NCI-H1694 treated with DMSO at 0.1 percent for 48 hours (cell line): ENCODE measurements at places on chromosomes 7 and 10.

- no peak for DNase-seq
Measured at GRCh38 chr7:47402941-47403866, 178.7 kb downstream of the TNS3 start.

DNA sequence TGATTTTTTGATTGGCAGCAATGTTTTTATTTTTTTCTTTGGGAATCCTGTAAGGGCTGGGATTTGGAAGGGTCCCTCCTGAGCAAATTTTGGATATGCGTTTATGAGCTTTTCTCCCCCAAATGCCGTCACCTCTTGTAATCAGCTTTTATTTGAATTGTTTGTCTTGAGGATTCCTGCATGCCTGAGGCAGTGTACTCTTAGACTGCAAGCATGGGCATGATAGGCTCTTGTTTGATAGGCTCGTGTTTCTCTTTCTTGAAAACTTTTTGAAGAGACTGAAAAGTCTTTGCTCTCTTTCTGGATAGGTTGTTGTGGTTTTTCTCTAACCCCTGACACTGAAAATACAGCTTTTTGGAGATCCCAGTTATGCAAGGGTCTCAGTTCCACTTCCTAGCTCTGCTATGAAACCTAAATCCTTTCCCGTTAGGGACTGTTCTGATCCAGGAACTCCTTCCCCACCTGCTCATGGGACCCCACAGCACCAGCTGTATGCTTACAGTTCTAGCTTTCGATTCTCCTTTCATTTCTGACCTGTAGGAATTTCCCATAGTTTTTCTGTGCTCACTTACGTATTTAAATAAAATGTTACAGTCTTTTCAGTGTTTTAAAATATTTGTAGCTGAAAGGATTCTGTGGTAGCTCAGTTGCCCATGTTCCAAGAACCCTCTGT, 17.2 kb downstream of the TSPAN13 start:
- no peak for DNase-seq

- no peak for DNase-seq
Measured at GRCh38 chr10:123575105-123575504, 91.0 kb upstream of the GPR26 start.

DNA sequence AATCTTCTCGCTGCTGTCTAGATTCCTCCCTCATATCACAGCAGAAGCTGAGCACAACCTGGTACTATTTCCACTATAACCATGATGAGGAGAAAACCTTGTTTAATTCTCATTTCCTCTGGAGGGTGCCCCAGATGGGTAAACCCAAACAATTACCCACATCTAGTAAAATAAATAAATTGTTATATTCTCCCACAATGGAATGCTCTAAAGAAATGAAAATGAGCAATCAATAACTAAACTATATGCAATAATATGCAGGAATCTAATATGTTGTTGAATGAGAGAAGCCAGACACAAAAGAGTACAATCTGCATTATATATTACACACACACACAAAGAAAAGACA, 37.0 kb downstream of the SGMS1 start:
- DNase-seq: no peak

DNA sequence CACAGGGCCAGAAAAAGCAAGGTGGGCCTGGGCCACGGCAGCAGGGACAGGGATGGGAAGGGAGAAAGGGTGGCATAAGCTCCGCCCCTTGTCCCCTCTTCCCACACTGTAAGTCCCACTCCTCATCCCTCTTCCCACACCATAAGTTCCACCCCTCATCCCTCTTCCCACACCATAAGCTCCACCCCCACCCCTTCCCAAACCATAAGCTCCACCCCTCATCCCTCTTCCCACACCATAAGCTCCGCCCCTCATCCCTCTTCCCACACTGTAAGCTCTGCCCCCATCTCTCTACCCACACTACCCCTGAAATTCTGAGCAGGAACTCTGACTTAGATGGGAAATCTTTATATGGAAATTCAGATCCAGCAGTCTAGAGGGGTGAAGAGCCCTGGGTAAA, 55.7 kb downstream of the HSPA12A start:
- DNase-seq: no peak

- no peak for DNase-seq
Measured at GRCh38 chr10:100468978-100469377, 6.2 kb downstream of the WNT8B start.

DNA sequence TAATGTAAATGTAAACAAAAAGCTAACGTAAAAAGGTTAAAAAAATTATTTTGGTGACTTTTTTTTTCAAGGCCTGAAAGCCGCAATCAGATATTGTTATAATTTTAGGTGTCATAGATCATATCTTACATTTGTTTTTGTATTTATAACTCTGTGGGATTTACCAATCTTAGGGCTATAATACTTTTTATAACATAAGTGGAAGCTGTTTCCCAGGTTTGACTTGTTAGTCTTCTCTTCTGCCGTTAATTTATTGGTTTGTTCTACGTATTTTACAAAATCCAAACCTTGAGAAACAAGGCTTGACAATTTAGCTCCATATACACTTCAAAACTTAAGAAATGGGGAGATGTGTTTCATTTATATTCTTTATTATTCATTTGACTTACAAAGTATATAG, 119.4 kb downstream of the EVX1 start:
- no peak for DNase-seq

DNA sequence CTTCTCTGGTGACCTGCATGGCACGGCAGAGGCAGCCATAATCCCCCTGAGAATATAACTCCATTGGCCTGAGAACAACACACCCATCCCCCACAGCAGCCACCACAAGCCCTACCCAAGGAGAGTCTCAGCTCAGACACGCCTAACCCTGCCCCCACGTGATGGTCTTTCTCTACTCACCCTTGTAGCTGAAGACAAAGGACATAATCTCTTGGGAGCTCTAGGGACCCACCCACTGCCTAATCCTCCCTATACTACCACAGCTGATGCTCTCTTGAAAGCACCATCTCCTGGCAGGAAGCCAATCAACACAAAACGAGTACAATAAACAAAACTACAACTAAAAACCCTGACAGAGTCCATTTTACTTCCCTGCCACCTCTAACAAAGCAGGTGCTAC, 30.7 kb upstream of the HPSE2 start:
- DNase-seq: no peak

DNA sequence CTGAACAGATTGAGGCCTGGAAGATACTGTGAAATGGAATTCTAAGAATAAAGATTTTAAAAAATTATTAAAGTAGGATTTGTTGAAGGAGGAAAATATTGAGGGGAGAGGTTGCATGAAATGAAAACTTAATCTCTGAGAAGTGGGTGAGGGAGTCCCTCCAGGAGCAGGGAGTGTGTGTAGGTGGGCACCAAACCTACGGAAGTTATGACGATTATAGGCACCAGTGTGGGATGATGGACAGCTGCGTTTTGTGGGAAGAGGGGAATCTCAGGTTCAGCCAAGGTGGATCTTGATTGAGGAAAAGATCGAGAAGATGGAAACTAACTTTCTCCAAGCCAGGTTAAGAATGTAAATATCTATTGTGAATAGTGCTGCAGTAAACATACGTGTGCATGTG, 246.4 kb downstream of the CCDC3 start:
- no peak for DNase-seq

DNA sequence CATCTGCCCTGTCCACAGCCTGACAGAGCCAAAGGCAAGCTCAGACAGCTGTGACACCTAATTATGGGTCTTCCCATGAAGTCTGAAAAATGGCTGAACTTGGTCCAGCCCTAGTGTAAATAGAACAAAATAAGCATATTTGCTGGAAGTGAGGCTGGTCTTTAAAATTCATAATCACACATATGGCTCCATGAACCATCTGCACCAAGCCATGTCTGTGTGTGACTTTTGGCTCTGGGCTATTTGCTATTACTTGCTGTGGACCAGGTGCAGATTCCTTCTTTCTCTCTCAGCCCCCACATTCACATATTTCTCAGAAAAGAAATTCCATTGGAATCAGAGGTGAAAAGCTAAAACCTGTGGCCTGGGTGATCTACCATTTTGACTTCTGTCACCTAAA, 175.9 kb downstream of the PDE1C start:
- no peak for DNase-seq

DNA sequence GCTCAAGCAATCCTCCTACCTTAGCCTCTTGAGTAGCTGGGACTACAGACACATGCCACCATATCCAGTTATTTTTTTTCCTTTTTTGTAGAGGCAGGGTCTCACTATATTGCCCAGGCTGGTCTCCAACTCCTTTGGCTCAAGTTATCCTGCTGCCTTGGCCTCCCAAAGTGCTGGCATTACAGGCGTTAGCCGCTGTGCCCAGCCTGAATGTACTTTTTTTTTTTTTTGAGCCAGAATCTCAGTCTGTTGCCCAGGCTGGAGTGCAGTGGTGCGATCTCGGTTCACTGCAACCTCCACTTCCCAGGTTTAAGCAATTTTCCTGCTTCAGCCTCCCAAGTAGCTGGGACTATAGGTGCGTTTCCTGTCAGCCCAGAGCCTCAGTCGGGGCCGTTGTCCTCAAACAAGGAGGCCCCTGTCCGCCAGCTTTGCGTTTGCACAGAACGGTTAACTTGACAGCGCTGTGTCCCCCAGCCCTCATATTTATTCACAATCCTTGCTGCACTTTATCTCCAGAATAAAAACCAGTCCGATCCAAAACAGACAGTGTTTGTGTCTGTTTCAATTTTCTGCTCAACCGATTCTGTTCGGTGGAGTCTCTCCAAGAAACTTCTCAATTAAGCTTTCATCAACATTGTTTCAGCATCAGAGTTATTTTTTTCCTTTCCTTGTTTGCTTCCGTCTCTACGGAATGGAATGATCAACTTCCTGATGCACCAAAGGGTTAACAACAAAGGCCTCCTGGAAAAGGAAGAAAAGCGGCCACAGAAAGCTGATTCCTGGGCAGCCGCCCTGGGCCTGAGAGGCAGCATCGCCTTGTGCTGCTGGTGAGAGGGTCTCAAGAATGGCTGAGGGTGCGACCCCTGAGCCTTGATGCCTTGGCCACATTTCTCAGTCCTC, 64.5 kb downstream of the PDIA4 start:
- DNase-seq: no peak

- no peak for DNase-seq
Measured at GRCh38 chr10:95431900-95432342, 129.2 kb downstream of the SORBS1 start.

DNA sequence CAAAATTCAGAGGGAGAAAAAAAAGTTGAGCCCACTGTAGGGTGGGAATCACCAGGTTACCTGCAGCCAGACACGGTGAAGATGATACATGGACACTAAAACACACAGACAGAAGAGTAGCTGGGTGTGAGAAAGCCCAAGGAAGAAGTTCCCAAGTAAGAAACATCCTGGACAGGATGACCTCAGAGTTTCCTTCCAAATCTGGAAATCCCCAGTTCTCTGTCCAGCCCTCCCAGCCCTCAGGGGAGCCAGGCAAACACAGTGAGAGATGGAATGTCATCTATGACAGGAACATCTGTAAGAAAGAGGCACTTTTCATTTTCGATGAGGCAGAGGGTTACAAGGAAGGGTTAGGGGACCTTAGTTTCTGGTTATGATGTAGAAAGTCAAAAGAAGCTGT, 125.1 kb upstream of the LYZL1 start:
- no peak for DNase-seq

DNA sequence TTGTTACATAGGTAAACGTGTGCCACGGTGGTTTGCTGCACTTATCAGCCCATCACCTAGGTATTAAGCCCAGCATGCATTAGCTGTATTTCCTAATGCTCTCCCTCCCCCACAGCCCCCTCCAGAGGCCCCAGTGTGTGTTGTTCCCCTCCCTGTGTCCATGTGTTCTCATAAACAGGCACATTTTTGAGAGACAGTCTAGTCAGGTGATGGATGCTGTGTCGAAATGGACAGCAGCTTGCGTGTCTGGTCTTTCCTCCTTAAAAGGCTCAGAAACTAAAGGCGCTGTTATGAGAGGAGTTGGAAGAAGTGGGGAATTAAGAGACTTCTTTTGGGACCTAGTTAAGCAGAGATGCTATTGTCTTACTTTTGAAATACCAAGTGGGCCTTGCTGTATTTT, 296.0 kb downstream of the BBS9 start:
- no peak for DNase-seq

DNA sequence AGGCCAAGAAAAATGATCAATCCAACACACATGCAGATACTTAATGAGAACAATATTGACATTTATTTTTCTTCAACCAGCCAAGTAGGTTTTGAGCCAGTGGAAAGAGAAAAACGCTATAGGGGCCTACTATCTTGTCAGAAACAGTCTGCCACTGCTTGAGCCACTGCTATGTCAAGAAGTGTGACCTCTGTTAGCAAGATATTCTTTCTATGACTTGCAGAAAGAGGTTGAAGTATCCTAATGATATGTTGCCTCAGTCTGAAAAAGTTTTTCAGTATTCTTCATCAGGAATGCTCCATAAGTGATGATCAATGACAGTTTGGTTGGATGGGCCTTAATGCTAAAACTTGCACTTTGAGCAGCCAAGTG, 328.4 kb upstream of the KCND2 start:
- DNase-seq: no peak

DNA sequence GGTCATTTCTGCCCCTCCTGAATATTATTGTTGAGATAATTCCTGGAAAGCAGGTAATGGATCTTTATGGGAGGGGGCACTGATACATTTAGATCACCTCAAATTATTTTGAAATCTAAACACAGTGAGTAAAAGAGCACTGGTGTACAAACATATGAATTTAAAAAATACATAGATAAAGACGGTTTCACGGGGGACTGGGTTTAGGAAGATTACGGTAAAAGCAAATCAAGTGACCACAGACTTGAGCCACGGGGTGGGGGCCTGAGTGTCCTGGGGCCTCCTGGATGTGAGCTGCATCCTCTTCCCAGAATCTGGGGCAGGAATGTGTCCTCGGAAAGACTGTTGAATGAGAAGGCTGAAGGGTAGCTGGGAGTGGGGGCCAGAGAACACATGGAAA, 219.1 kb upstream of the KLF6 start:
- no peak for DNase-seq

GRCh38 chr7:101878938-101879337, 61.5 kb downstream of the CUX1 start:
- DNase-seq: no peak

DNA sequence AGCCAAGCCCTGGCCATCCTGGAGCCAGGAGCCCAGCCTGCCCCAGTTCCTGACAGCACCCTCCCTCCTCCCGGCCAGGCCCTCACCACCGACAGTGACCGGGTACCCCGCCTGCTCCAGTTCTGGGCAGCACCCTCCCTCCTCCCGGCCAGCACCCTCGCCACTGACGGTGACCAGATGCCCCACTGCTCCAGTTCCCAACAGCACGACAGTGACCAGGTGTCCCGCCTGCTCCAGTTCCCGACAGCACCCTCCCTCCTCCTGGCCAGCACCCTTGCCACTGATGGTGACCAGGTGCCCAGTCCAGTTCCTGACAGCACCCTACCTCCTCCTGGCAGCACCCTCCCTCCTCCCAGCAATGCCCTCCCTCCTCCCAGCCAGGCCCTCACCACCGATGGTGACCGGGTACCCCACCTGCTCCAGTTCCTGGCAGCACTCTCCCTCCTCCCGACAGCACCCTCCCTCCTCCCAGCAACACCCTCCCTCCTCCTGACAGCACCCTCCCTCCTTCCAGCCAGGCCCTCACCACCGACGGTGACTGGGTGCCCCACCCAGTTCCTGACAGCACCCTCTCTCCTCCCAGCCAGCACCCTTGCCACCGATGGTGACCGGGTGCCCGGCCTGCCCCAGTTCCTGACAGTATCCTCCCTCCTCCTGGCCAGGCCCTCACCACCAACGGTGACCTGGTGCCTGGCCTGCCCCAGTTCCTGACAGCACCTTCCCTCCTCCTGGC, 40.3 kb downstream of the VIPR2 start:
- DNase-seq: no peak
